ENCODE measurements at places on chromosomes 11 and 22. TPM values are rescaled to one million over a fixed set of nuclear protein-coding genes. Genes with fewer than 3 reads are reported as not detected.
A peak's percentile ranks its signal among the peaks of the same experiment; 100 is the strongest.

DNA sequence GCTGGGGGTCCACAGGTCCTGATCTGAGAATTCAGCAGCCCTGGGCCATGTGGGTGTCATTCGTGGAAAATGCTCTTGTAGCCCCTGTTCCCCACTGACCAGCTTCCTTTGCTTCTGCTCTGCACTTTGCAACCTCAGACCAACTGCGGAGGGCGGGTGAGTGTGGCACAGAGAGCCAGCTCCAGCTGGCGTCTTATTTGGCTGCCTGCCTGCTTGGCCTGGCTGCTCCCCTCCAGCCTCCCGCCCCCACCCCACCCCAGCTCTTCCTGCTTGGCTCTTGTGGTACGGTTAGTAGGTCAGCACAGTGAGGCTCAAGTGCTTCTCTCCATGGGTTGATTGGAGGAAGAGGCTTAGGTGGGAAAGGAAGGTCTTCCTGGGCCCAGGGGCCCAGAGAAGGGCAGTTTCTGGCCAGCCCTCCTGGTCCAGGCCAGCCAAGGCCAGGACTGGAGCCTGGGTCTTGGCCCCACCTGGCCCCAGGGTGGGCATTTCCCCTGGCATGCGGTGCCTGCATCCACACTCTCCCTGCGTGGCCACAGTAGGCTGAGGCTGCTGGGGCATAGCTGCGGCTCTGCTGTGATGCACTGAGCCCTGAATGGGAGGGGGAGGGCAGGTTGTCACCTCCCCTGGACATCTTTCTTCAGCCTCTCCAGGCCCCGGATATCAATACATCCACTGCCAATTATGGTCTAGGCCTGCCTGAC, 26.5 kb downstream of the MYO7A start:
- DNase-seq, result peak; percentile 45

GRCh38 chr22:11066458-11067285, 4461.3 kb upstream of the OR11H1 start:
- DNase-seq, result no peak

- no peak for DNase-seq
These were observed 84.6 kb upstream of the PARVA start for GRCh38 chr11:12292766-12293165.

DNA sequence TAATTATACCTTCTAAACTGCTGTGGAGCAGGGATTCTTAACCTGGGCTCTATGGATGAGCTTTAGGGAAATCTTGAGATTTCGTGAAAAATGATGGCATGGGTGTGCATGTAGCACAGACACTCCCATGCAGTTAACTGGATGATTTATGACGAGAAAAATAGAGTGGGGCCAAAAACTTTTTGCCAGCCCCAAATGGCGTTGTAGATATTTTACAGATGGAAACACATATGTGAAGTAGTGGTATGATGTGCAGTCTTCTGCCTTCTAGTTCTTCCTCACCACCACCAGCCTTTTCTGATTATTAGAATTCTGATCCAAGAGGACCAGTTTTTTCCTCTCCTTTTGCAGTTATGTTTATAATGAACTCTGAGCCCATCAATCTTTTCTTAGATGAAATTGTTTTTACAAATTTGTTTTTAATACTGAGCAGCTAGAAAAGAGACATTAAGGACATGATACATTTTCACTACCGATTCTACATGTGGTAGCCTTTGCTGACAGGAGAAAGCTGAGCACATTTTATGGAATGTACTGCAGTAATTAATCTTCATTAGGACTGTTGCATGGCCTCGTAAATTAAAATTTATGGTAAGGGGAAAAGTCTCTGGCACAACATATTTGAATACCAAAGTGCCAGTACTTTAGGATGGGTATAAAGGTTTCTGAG, 261.4 kb downstream of the DDX10 start:
- DNase-seq, result no peak

GRCh38 chr22:48586799-48587185, 1240.9 kb downstream of the BRD1 start:
- DNase-seq, result no peak

- DNase-seq, result no peak
These were observed 259.2 kb upstream of the SORL1-AS1 start for GRCh38 chr11:121711939-121712338.

DNA sequence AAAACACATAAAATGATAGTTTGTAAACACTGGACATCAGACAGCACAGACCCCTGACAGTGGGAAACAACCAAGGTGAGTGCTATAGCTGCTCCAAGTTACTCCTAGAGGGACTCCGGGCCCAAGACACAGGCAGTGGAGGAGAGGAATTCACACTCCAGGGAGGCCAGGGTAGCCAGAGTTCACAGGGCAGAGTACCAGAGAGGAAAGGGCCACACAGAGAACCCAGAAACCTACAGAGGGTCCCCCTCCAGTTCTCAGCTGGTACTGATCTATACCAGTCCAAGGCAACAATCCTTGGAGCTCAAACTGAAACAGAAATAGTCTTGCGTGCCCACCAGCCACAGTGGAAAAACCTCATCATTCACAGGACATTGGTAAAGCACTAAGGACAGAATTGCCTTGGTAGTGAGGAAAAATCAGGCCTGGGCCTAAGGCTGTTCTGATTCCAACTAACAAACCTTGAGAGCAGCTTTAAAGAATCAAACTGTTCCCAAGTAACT, 7.6 kb downstream of the VPS37C start:
- no peak for DNase-seq

DNA sequence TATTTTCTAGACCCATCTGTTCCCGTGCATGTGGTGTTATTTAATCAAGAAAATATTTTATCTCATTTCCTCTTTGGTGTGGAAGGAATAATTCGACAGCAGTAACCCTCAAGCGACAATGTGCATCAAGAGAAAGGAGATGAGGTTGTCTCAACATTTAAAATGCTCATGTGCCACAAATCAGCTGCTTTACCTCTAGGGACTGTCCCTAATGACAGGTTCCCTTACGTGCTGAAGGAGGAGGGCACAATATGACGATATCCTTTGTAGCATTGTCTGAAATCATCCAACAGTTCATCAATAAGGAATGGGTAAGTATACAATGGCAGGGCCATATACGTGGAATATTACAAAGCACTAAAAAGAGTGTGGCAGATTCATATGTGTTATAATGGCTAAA, 7.0 kb upstream of the SYN3 start:
- no peak for DNase-seq

DNA sequence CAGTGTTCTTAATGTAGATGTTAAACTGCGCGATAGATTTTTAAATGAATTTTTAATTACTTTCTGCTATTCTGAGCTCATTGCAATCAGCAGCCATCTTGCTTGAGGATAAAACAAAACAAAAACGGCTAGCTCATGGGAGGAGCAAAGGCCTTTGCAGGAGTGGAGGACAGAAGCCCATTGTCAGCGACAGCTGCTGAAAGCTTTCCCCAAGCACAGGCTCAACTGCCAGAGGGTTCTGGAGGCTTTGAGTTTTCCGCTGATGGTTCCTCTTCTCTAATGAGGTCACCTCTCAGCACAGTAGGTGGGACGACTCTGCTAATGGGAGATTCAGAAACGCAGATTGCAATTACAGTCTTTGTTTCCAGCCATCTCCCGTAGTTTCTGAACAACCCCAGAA, 167.1 kb upstream of the TTC12 start:
- no peak for DNase-seq

- no peak for DNase-seq
These were observed 3.0 kb upstream of the TMEM132A start for GRCh38 chr11:60921259-60921658.

C11orf98 gene
- 31.3 TPM for polyA plus RNA-seq

FAM83F gene
- polyA plus RNA-seq, result 0.10 TPM

ASCL2 gene
- 0.17 TPM for polyA plus RNA-seq

INSC gene
- polyA plus RNA-seq, result 0.77 TPM

Data from hindlimb muscle (tissue), 1 donor.